ENCODE measurements at places on chromosomes 6 and 20.
A peak's percentile ranks its signal among the peaks of the same experiment; 100 is the strongest.

DNA sequence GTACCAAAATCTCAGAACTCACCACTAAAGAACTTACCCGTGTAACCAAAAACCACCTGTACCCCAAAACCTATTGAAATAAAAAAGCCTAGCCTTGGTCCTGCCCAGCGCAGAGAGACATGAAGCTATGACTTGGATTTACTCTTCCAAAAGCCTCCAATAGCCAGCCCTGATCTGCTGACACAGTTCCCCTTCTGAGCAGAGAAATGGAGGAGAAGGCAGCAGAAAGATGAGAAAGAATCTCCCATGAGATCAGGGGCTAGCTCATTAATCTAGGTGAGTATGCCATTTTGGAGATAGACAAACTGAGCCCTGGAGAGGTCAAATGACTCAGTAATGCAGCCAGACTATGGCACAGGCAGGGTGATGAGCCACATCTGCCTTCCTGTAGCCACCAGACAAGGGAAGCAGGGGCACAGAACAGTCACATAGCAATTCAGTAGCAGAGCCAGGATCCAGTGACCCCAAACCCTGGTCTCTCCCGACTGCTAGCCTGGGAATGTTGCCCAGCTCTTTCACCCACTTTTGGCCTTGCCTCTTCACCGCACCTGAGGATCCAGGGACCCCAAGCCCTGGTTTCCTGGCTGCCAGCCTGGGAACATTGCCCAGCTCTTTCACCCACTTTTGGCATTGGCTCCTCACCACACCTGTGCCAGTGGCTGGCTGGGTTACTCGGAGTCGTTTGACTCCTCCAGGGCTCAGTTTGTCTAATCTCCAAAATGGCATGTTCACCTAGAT lies 7.2 kb upstream of the SDCBP2 start:
- no peak for DNase-seq

DNA sequence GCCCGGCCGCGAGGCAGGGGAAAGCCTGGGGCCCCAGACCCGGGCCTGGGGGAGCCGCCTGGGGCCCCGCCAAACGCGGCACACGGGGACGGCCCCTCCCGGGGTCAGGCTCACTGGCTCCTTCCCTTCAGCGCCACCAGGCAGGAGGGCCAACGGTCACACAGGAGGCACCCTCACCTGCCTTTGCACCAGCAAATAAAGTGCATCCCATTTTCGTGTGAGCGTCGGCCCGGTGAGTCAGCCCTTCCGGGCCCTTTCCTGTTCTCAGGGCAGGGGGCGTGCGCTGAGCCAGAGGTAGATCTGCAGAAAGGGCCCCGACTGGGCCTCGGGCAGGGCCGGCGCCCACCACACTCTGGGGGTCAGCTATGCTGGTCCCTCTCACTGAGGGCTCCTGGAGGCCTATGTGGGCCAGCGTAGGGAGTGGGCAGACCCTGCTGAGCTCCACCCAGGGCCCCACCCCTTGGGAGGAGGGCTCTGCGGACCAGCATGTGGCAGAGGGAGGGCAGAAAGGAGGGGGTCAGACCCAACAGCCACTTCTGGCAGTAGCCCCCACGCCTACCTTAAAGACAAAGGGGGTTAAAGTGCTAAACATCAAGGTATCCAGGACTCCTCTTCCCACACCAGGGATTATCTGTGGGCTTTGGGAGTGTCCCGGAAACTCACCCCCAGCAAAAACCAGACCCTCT lies 931 bp upstream of the UCKL1 start:
- DNase-seq = peak; percentile 61

DNA sequence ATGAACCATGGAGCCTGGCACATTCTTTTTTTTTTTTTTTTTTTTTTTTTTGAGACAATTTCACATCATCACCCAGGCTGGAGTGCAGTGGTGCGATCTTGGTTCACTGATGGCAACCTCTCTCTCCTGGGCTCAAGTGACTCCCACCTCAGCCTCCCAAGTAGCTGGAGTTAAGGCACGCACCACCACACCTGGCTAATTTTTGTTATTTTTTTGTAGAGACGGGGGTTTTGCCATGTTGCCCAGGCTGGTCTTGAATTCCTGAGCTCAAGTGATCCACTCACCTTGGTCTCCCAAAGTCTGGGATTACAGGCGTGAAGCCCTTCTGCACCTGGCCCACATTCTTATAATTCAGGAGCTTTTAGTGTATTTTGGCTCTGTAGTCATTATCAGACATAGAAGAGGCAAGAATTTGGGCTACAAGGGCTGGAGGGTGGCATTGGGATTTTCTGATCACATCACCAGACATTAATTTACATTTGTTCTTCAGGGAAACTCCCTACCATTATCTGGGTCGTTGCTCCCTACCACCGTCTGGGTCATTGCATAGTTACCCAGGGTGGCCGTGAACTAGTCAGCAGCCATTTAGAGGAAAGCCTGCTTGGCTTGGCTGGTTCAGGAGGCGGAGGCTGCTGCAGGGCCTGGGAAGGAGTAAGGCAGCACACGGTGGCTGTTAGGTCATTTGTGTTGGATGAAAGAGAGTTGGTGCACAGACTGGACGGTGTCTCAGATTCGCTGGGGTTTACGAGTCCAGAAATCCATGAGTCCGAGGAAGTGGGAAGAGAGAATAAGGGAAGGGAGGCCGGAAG lies 17.6 kb downstream of the ARID1B start:
- no peak for DNase-seq

DNA sequence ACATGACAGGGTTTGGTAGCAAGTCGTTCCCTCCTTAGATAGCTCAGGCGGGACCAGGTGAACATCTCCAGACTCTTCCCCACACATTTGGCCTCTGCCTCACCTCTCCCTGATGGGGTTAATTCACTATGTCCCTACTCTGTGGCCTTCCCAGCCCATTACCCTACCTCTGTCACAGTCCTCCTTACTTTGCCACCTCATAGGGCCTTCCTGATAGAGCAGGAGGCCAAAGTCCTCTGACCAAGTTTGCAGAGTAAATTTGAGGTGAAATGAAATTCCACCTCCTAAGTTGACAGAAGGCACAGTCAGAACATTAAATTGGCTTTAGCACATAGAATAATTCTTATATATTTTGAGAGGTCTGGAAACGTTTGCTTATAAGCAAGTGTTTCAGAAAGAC lies 53.1 kb upstream of the ARMC2 start:
- DNase-seq = no peak

GRCh38 chr6:41200296-41200900 lies 551 bp downstream of the TREML2 start:
- peak; percentile 35 for DNase-seq
